NCI-H2081 treated with DMSO at 0.1 percent for 48 hours (cell line): ENCODE measurements at places on chromosomes 6 and 20.

GRCh38 chr6:110095935-110096334 is 83.5 kb downstream of the WASF1 start:
- no peak for DNase-seq

GRCh38 chr6:89797317-89797716 is 22.3 kb downstream of the MDN1 start:
- DNase-seq: no peak

DNA sequence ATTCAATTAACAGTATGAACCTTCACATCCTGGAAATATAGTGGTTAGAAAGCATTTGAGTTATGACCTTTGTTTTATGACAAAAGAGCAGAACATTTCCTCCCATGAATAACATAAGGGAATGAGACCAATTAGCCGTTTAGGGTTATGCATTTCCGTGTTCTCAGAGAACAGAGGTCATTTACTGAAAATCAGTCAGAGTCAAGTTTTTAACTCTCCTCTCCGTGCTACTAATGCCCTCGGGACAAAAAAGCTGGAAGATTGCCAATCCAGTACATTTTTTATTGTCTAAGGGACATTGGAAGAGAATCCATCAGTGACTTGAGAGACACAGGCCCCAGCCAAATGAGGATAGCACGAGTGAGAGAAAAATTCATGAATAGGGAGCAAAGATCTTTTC is 632.7 kb downstream of the RFPL4B start:
- DNase-seq: no peak

GRCh38 chr6:46338131-46338530 is 153.1 kb downstream of the RCAN2 start:
- no peak for DNase-seq

DNA sequence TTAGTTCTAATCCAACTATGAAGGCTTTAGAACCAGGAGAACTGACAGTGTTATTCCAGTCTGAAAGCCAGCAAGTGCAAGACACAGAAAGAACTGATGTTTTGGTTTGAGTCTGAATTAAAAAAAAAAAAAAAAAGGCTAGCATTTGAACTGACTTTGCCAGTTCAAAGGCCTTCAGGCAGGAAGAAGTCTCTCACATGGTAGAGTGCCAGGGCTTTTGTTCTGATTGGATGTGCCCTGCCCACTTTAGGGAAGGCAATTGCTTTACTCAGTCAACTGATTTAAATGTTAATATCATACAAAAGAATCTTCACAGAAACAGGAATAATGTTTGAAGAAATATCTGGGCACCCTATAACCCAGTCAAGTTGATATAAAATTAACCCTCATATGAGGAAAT is 212.2 kb downstream of the HIVEP2 start:
- DNase-seq: no peak

DNA sequence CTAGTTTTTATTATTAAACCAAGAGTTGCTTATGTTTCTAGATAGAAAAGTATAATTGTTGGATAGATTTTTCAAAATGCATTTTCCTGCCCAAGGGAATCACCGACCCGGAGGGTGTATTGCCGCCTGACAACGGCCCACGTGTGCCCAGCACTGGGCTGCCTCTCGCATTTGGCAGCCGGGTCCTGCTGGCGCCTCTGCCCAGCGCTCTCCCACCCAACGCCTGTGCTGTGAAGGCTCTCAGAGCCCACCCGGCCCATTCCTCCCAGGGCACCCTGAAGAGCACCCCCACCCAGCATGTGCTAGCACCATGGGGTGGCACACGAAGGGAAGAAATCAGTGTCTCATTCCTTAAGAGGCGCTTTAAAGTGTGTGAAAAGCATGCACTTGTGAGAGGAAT is 88.3 kb upstream of the AFDN start:
- DNase-seq: no peak

- no peak for DNase-seq
Observed at GRCh38 chr20:48156521-48156920, 371.2 kb upstream of the SULF2 start.

DNA sequence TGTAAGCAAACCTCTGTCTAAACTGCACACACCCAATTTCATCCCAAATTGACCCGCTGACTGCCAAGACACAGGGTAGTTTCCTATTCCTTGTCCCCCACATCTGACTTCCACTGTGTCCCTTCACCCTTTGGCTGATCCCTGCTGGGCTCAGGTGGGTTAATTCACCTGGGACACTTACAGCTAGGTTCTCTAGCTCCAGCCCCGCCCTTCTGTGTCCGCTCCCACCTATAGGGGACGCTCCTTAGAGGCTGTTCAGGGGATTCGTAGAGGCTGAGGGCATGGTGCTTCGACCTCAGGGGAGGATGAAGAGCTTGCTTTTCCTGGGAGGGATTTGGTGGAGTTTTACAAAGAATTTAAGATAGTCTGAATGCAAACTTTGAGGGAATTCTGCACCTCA is 4.0 kb upstream of the CD93 start:
- no peak for DNase-seq

DNA sequence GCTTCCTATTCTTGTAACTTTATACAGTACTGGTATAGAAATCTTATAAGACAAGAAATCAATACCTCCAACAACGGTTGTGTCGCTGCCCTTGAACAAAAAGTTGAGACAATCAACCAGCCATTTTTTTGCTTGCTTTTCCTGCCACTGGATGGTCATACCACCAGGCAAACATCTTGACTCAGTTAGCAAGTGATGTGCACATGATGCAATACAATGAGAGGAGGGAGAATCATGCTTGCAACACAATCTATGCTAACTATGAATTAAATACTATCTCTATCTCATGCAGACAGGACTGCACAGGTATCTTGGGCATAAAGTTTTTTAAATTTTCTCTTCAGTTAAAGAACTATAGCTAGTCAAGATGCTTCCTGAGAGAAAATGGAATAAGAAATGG is 877.7 kb upstream of the CITED2 start:
- DNase-seq: no peak

- DNase-seq: no peak
Observed at GRCh38 chr6:28449056-28449455, 5.8 kb upstream of the ZSCAN23 start.

DNA sequence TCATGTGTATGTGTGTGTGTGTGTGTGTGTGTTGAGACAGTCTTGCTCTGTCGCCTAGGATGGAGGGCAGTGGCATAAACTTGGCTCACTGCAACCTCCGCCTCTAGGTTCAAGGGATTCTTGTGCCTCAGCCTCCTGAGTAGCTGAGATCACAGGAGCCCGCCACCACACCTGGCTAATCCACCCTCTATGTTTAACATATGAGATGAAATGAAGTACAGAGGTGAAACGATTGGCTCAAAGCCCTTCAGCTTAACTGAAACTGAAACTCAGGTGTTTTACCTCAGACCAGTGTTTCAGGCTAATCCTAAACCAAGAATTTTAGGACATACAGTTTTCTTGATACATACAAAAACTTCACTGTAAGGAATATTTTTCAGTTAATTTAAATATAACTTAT is 167.3 kb downstream of the KCNQ5 start:
- DNase-seq: no peak

DNA sequence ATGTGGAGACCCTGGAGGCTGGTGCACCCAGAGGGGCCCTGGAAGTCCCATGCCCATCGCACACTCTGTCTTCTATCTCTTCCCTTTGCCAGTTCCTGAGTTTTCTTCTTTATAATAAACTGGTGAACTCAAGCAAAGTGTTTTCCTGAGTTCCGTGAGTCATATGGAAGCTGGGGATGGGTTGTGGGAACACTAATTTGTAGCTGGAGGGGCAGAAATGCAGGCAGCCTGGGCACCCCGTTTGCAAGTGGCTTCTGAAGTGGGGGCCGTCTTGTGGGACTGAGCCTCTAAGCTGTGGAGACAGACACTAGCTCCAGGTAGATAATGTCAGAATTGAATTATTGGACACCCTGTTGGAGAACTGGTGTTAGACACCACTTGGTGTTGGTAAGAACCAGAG is 3.2 kb upstream of the PPP1R3G start:
- DNase-seq: no peak

DNA sequence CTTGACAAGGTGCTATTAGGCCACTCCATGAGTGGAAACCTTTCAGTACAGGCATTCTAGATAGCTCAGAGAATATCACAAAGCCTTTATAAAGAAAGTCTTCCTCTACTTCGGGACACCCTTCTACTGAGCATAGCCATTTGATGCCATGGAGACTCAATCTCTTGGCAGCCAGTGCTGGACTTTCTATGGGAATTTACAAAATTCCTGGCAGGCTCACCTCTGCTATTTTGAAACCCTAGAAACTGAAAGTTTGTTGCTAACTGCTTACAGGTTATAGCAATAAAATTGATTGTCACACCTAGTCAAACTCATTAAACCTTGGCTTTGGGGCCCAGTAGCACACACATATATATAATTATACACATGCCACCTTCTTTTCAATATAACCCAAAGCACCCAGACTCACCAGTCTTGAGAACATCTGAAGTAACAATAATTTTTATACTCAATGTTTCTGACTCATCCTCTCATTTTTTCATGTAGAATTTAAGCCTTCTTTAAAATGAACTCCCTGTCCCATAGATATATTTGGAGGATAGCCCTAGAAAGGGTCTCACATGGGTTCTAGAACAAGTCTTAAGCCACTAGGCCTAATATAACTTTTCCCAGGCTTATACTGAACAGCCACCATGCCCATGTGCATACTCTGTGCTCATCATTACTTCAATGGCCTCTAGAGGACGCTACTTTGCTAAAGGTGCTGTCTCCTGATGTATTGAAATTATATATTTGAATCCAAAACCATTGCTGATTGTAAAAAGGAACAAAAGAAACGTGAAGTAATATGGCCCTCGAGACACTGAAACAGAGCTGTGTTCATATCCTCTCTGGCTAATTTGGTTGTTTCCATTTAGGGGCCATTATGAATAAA is 368.1 kb upstream of the MARCKS start:
- DNase-seq: no peak

DNA sequence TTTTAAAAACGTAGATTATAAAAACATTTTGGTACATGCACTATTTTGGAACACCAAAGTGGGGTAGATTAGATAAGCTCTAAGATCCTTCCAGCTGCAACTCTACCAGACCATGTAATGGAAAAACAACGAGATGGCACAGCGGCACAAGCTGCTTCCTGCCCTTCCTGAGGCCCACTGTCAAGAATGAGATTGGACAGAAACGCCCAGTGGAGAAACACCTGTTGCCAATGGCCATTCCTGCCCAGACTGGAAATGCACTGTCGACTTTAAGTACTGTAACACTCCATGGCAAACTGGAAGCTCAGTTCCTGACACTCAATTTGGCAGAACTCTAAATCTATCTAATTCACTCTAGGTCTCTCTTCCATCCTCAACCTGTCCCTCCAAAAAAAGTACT is 21.4 kb downstream of the EDEM2 start:
- no peak for DNase-seq
